Aorta (tissue), 5 donors: ENCODE measurements at places on chromosomes 3 and 15. TPM values are rescaled to one million over a fixed set of nuclear protein-coding genes. Genes with fewer than 3 reads are reported as not detected.

DNA sequence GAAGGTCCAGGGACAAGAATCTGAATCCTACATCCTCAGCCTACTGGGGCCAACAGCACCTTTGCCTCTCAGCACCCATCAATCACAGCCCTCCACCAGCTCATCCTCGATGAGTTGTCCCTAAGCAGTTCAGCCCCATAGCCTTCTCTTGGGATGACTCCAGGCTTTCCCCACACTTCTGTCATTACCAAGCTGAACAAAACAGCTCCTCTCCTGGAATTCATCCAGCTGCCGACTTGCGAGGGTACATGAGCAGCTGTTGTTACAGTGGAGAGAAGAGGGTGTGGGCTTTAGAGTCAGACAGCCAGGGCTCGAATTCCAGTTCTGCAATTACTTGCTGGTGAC is 69.0 kb upstream of the THBS1 start:
- no peak for DNase-seq

DNA sequence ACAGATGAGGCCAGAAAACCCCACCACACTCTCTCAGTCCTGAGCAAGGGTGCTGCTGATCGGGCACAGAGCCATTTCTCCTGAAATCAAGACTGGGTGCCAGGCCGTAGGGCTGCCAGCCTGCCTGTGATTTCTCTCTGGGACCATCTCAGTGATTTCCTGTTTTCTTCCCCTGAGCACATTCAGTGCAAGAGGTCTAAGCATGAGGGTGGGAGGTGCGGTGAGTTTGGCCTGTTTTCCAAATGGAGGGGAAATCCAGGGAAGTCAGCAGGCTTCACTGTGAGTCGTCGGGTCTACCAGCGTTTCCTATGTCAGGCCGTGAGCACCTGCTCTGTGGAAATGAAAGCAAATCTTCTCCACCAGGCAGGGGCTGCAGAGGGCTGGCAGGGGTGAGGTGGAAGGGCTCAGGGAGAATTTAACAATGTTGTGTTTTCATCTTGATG is 82.3 kb downstream of the ST6GAL1 start:
- no peak for DNase-seq

- DNase-seq = no peak
These were observed 18.0 kb downstream of the RMDN3 start for GRCh38 chr15:40737048-40737447.

The APBA2 gene
- 1.8 TPM for polyA plus RNA-seq

The CEP152 gene
- 0.75 TPM for polyA plus RNA-seq

DNA sequence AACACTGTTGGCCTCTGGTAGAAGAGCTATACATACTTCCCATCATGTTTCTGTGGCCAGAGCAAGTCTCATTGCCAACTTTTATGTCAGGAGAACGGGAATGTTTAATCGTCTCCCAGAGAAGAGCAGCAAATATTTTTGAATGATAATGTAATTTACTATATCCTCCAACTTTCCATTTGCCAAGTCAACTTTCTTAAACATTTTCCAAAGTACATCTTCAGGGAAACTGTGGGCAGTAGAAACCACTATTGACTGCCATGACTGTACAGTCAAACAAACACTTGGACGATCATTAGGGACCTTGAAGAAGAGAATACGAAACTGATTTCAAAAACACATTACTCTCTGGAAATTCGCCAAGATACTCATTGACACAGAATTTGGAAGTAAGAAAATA is 201.5 kb downstream of the GABRB3 start:
- DNase-seq = no peak

- peak; percentile 91 for DNase-seq
These were observed 43.1 kb upstream of the LIMD1 start for GRCh38 chr3:45551214-45552010.

The SOX2 gene
- not detected for polyA plus RNA-seq

GRCh38 chr15:97096303-97096835 is 765.9 kb downstream of the NR2F2 start:
- DNase-seq = no peak

- DNase-seq = peak; percentile 83
These were observed 192.5 kb downstream of the GOLGA6L6 start for GRCh38 chr15:20348900-20349773.

The CCDC54 gene
- not detected for polyA plus RNA-seq

The PLA1A gene
- 0.50 TPM for polyA plus RNA-seq

DNA sequence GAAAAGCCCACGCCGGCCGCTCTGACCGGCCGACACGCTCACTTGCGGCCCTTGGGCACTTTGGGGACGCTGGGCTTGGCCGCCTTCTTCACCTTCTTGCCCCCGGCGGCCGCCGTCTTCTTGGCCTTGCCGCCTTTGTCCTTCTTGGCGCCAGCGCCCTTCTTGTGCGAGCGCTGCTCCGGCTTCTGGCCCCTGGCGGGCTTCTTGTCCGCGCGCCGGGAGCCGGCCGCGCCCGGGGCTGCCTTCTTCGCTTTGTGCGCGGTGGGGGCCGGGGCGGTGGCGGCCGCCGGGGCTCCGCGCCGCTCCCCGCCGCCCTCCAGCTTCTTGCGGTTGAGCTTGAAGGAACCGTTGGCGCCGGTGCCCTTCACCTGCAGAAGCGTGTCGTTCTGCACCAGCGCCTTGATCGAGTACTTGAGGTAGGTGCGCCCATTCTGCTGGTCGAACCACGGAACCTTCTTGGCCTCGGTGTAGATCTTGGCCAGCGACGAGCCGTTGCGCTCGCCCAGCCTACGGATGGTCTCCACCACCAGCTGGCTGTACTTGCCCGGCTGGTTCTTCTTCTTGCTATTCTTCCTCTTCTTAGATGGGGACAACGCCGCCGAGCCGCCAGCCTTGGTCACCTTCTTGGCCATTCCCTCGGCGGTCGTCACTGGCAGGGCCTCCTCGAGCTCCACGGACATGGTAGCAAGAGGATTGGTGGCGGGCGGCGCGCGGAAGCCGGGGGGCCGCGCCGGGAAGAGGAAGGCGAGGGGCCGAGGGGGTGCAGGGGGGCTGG is 36.7 kb downstream of the HMCES start:
- peak; percentile 71 for DNase-seq

- DNase-seq = no peak
These were observed 229.0 kb downstream of the ITPR1 start for GRCh38 chr3:4722103-4722502.

The AMIGO3 gene
- not detected for polyA plus RNA-seq

DNA sequence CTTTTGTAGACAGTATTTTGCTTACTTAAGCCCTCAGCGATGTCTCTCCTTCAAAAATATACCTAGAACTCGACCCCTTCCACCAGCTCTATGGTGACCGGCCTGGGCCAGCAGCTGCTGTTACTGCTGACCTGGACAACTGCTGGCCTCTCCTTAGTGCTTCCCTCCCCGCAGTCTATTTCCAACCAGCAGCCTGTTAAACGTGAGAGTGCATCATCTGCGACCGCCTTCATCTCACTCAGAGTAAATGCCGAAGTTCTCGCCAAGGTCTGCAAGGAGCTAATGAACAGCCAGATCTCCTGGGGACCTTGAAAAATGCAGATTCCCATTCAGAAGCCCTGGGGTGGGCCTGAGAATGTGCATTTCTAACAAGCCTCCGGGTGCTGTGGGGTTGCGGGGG is 86.7 kb downstream of the RPLP1 start:
- no peak for DNase-seq

DNA sequence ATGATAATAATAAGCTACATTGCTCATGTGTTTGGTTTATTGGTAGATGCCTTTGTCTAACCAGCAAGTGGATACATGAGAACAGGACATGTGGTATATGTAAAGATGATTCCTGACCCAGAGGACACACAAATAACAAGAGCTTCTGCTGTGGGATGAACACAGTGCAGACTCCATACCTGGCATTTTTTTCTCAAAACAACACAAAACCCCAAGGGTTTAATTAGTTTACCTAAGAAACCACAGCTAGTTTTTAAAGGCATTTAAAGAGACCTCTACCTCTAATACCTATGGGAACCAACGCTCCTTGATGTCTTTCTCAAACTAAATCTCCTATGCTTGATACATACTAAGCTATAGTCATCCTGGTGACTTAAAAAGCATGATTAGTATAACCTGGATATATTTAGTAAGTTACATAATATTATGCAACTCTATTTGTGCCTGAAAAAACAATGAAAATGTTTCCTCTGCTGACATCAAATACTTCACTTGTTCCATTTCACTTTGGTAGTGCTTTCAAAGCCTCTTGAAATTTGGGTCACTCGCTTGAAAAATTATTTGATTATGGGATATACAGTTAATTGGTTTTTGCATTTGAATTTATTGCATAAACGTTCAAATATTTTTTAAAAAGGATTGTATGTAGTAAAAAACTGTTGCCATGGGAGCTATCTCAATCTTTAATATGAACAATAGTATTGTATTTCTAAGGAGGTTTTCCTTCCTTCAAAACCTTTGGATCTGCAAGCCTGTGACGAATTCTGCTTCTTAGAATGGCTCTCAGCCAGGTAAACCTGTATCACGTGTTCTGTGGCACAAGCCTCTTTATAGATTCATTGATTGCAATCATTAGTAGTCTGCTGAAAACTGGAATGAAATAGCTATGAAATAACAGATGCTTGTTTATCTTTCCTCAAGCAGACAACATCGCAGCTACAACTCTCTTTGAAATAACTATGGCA is 233.0 kb upstream of the KCNMB2 start:
- no peak for DNase-seq

GRCh38 chr15:72797834-72798233 is 14.3 kb upstream of the ADPGK start:
- DNase-seq = no peak

- DNase-seq = no peak
These were observed 2.7 kb upstream of the ARNT2 start for GRCh38 chr15:80401456-80401855.

GRCh38 chr3:115698851-115699591 is 75.7 kb downstream of the GAP43 start:
- DNase-seq = no peak

The CRYGS gene
- polyA plus RNA-seq = 2.5 TPM

- DNase-seq = no peak
These were observed 598 bp upstream of the GJD2 start for GRCh38 chr15:34755419-34755773.

The TRH gene
- polyA plus RNA-seq = not detected

DNA sequence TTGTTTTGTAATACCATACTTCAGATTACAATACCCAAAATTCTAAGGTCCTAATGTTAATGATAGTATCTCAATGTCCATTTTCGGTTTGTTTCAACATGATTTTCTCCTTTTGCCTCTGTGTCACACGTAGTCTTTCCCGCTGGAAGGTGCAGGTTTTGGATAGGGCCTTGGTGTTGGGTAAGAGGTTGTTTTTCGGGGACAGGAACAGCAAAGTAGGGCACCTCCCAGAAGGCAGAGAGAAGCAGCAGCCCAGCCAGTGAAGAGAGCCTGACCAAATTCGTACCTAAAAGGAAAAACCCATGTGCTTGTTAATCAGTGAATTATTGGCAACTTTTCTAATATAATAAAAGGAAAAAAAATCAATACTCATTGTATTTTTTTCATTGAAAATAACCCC is 14.1 kb downstream of the CLDN1 start:
- DNase-seq = no peak

- no peak for DNase-seq
These were observed 13.1 kb upstream of the ALDH1A2 start for GRCh38 chr15:58078591-58078990.

GRCh38 chr3:169634618-169635236 is 28.8 kb downstream of the MECOM start:
- DNase-seq = no peak

The CMTM8 gene
- 1.8 TPM for polyA plus RNA-seq

DNA sequence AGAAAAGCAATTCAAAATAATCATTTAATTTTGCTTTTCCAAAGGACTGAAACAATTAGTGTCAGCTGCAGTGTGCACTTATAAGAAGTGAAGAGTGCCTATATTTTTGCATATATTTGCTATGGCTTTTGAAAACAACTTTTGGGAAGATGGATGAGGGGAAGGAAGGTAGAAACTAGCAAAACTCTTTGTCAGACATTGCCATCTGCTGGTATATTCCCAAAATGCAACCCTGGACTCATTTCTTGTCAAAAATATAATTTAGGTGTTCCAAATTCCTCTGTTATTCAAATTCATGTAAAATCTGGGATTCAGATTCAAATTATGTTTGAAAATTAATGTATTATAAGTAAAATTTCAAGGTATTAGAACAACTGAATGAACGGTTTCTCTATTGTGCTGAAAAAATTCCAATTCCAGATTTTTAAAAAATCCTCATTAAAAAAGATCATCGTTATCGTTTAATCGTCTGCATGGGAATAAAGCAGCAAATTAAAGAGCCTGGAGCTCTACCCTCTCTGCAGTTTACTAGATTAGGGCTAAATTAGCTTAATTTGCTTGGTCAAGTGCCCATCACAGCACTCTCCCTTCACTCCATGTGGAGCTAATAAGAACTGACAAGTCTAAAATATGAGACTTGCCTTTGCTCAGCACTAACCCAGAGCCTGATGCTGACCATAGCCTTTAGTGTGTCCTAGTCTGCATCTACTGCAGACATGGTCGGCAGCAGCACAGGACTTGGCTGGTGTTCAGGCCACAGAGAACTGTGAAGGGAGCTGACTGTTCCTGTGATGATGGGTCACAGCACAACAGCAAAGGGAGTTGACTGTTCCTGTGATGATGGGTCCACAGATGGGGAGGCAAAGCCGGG is 67.9 kb upstream of the MITF start:
- DNase-seq = no peak

- no peak for DNase-seq
These were observed 33.5 kb downstream of the MYL3 start for GRCh38 chr3:46829699-46830208.

- peak; percentile 41 for DNase-seq
These were observed 13.7 kb downstream of the FAM107A start for GRCh38 chr3:58563386-58564035.

DNA sequence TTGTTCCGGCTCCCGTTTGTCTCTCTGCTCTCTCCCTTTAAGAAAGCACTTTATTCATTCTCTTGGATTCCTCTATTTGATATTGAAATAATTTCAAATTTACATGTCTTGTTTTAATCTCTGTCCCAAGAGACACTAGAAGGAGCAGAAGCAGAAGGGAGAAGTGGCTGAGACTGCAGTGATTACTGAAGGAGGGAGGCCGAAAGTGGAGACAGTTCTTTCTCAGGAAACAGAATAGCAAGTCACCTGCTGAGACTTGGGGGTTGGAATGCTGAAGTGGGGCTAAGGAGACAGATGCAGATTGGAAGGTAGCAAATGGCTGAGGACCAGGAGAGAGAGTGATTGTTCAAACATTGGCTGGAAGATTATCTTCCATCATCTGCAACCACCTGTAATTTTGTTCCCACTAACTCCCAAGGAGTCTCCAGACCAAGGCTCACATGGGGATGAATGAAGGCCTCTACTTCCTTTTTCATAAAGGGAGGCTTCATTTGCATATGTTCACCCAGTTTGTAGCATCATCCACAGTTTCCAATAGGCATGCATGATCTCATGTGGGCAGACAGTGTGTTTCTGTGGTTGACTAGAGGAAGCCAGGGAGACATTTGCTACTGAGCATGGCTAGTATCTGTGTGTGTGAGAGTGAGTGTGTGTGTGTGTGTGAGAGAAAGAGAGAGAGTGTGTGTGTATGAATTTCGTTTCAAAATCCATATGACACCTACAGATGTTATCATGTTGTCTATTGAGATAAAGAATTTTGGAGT is 24.0 kb downstream of the LTF start:
- DNase-seq = no peak

The LRRC2 gene
- polyA plus RNA-seq = 0.13 TPM

The CCDC39 gene
- polyA plus RNA-seq = not detected
